Activated CD4-positive, alpha-beta T cell treated with anti-CD3 and anti-CD28 coated beads for 36 hours (primary cell): ENCODE measurements at places on chromosomes 4 and X.

- no peak for DNase-seq
Measured at GRCh38 chrX:153405426-153405825, 4.3 kb upstream of the PNMA6E start.

DNA sequence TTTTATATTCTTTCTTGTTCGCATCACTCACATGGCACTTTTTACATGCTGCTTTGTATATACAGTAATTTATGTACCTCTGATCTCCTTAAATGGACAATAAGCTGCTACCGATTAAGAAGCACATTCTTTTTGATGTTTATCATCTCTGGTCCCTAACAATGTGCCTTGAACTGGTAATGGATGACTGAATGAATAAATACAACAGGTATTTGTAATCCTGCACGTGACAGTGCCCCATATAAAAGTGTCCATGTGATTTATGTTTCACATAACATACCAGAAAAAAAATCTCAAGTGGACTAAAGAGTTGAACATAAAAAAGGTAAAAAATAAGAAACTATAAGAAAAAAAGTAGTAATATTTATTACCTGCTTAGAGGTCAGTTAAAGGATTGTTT, 7.7 kb upstream of the SLAIN2 start:
- no peak for DNase-seq

DNA sequence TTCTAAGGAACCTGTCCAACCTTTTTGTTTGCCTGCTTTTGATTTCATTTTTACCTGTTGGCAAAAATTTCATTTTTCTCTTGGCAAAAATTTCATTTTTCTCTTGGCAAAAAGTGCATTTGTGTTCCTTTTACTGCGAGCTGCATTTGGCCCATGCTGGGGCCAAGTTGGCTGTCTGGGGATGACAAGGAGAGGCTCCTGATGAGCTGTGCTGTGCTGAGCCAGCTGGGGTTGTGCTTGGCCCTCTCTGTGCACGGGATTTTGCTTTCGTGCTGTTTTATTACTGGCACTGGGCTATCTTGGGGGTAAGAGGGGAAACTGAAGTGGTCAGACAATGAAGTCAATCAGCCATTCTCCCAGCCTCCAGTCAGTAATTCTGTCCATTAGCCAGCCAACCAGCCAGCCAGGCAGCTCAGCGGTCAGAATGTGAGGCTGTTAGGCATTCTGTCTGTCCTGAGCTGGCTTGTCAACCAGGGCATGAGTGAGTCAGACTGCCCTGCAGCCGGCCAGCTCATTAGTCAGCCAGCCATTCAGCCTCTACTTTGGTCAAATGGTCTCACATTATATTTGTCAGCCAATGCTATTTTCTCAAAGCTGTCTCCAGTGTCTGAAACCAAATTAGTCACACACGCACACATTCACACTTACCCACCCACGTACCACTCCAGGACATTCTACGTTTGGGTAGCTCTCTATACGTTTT, 56.9 kb upstream of the PRPS1 start:
- no peak for DNase-seq

DNA sequence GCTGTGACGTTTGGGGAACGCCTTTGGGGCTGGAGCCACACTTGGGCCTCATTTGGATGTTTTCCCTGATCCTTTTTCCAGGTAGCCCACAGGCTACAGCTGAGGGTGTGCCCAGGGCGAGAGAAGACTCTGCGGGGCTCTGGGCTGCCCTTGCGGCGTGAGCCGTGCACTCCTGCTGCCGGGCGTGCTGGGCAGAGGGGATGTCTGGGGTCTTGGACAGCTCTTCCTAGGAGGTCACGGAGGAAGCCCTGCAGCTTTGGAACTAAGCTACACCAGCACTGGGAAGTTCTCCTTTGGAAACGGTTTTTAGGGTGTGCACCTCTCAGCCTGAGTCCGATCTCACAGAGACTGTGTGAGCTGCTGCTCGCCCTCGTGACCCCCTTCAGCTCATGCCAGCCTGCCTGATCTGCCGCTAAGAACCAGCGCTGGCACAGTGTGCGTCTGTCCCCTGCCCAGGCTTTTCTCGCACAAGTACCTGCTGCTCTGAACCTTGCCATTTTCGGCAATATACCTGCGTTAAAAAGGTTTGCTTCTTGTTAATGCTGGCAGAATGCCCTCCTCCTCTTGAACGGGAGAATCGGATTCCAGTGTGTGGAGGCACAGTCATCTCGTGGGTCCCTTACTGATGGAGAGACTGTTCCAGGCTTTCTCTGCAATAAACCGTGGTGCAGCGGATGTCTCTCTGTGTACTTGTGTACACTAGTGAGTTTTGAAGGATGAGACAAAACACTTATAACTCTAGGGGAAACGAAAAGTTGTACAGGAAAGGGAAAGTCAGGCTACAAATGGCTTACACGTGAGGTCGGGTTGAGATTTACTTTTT, 14.3 kb downstream of the MSANTD1 start:
- DNase-seq = no peak

- no peak for DNase-seq
Measured at GRCh38 chrX:102849396-102849795, 87.7 kb upstream of the RAB40AL start.
